ENCODE measurements at places on chromosomes 12 and 14.

DNA sequence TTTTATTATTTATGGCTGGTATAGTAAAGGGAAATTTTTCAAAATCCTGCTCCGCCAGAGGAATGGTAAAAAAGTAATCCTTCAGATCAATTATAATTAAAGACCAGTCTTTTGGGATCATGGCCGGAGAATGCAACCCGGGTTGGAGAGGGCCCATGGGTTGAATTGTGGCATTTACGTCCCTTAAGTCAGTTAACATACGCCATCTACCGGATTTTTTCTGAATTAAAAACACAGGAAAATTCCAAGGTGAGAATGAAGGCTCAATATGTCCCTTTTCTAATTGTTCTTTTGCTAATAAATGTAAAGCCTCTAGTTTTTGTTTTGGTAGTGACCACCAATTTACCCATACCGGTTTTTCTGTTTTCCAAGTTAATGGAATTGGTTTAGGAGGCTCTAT, 602.8 kb downstream of the ALG10 start:
- DNase-seq = no peak

GRCh38 chr12:46359667-46360280, 12.8 kb downstream of the SLC38A2 start:
- no peak for DNase-seq

DNA sequence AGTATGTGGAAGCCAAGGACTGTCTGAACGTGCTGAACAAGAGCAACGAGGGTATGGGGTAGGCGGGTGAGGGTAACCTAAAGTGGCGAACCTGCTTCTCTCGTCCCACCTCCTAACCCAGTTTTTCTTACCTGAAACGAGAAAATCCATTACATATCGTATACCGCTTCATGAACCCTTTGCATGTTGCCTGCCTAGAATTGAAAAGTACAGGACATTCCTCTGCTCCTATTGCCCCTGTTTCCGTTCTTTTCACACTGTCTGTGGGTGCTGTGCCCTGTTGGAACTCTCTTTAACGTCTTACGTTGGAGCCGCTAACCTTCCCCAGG, 513 bp downstream of the PFDN5 start:
- no peak for DNase-seq

- no peak for DNase-seq
Observed at GRCh38 chr14:94041551-94042346, 15.6 kb downstream of the OTUB2 start.

DNA sequence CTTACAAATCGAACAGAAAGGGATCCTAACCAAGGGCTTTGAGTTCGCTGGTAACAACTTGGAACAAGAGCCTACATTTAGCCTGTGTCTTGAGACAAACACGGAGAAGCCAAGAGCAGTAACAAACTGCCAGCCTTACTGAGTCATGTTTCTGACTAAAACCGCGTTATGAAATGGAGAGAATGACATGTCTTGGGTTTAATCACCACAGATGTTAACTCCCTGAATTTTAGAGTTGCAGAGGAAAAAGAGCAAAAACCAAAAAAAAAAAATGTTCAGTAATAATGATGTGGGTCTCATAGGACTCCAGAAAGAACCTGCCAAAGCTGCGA, 1.0 kb downstream of the BLTP3B start:
- DNase-seq = no peak

DNA sequence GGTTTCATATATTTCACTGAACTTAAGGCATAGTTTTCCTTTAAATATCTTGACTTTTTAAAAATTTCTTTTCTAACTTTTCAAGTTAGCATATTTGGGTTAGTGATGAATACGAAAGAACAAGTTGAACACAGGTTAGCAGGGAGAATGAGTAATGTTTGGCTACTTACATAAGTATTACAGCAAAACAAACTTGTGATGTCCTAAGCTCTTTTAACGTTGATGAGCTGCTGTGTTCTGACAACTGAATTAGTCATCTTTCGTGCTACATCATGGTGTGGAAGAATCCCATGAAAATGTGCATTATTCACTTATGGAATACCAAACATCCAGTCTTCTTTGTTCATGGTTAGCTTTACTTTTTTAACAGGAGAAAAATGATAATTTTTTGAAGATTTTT, 36.3 kb upstream of the PDZRN4 start:
- DNase-seq = no peak
